ENCODE measurements at places on chromosomes 3 and 15.

DNA sequence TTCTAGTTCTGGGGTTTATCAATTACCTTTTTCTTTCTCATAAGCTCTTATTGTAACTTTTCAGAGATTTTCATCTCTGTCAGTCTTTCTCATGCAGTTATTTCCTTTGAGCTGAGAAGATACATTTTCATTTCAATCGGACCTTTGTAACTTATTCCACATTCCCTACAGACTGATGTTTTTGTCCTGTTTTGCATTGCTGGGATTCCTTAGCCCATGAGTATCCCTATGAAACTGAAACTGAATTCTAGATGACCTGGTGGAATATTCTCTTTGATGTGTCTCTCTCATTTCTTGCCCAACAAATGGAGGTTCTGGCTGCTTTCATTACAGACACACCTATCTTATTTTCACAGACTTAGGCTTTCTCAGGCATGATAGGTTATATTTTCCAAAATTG, 10.5 kb upstream of the EPHA6 start:
- DNase-seq: no peak

DNA sequence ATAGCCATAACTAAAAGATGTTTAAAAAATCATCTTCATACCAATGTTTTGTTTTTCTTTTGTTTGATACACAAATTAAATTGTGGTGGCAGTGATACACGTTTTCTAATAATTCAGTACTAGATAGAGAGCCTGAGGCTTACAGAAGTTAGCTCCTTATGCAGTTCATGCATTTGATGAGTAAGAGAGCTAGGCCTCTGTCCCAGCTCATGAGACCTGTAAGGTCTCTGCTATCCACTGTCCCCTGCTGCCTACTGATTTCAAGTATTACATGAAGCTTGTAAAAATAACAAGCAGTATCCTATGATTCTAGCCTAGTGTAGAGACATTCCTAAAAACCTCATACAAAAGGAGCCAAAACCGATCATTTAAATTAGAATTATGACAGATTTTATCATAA, 144.5 kb downstream of the MBNL1 start:
- DNase-seq: no peak

- no peak for DNase-seq
These were observed 192.8 kb upstream of the TBC1D5 start for GRCh38 chr3:17935222-17935621.

- no peak for DNase-seq
These were observed 42.9 kb upstream of the ZNF710 start for GRCh38 chr15:89958107-89958805.

- DNase-seq: no peak
These were observed 151.5 kb downstream of the DPH6 start for GRCh38 chr15:35394416-35394815.

All from nucleus accumbens (tissue), 56 donors.